ENCODE measurements at places on chromosomes 6 and 20.
A peak's percentile ranks its signal among the peaks of the same experiment; 100 is the strongest.

- DNase-seq, result no peak
These were observed 478.5 kb downstream of the QKI start for GRCh38 chr6:163892824-163893561.

GRCh38 chr20:41499064-41499463 lies 119.1 kb downstream of the CHD6 start:
- DNase-seq, result no peak

GRCh38 chr6:35243386-35243958 lies 16.1 kb upstream of the ZNF76 start:
- DNase-seq, result no peak

DNA sequence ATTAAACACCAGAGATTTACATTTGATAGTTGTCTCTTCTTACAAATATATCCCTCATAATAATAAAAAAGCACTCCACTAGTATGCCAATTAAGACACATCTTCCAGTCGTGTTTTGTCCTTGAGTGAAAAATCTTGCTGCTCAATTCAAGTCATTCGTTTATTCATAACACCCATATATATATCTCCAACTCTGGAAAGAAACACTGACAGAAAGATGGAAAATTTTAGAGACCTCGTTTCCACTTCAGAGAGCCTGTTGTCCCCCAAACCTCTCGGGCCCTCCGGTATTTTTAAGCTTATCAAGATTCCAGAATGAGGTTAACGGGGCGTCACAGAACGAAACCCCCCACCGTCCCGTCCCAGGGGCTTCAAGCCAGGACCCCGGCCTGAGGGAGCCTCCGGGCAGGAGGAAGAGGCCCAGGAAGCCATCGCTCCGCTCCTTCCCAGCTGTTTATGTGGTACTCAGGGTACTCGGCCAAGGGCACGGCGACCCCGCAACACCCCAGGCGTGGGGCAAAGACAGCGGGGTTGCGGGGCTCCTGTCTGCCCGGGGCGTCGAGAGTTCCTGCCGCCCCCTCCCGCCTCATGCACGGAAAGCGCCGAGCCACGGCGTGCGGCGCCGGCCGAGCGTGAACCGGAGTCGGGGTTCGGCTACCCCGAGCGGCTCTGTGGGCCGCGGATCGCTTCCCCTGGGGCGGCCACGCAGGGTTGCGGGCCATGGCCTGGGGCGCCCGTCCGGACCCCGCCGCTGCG lies 623 bp upstream of the SNX9 start:
- peak; percentile 27 for DNase-seq

GRCh38 chr20:21643417-21643816 lies 62.0 kb upstream of the PAX1 start:
- no peak for DNase-seq

- DNase-seq, result no peak
These were observed 98.5 kb downstream of the INSM1 start for GRCh38 chr20:20466341-20466879.

DNA sequence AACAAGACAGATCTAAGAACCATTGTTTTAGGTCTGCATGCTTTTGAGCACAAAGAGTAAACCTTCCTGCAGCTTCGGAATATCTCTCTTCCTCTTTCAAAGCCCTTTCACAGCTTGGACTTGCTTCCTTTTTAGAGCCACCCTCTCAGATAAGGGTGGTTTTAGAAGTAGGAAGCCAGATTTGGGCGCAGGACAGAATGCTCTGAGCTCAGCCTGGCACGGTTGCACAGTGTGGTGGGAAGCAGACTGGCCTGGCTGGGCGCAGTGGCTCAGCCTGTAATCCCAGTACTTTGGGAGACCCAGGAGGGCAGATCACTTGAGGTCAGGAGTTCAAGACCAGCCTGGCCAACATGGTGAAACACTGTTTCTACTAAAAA lies 35.6 kb upstream of the PNRC1 start:
- DNase-seq, result no peak

GRCh38 chr20:57897156-57897874 lies 187.5 kb upstream of the PMEPA1 start:
- DNase-seq, result no peak

GRCh38 chr20:23451956-23452487 lies 654 bp downstream of the CST11 start:
- DNase-seq, result no peak

DNA sequence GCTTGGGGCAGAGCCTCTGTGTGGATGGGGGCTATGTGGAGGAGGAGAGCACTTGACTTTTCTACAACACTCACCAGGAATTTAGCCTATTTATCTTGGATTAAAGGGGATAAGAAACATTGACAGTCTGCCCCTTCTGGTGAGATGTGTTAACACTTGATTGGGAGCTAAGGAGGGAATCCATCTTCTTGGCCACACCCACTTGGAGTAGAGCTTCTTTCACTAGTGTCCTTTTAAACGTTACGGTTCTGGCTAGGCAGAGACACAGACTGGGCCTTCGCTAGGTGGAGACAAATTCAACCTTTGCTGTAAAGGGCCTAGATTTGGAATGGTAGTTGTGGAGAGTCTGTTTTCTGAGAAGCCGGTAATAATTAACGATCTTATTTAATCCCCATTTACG lies 15.5 kb upstream of the TPBG start:
- no peak for DNase-seq

DNA sequence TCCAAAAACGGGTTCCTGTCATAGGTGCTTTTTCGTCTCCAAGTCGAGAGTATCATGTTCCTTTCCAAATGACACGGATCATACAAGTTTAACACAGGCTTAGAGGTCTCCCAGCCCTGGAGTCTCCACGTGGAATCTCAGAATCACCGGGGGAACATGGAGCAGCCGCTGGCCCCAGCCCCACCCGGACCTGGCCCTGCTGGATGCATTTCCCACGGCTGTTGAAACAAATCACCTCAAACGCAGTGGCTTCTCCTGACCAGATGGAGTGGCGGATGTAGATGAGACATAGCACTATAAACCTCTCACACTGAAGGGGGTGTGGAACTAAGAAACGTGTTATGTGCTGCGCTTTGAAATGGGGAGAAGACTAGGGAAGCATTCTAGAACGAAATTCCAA lies 70.0 kb upstream of the FRMD1 start:
- DNase-seq, result no peak

GRCh38 chr20:58984691-58985090 lies 3.6 kb downstream of the NELFCD start:
- DNase-seq, result no peak

DNA sequence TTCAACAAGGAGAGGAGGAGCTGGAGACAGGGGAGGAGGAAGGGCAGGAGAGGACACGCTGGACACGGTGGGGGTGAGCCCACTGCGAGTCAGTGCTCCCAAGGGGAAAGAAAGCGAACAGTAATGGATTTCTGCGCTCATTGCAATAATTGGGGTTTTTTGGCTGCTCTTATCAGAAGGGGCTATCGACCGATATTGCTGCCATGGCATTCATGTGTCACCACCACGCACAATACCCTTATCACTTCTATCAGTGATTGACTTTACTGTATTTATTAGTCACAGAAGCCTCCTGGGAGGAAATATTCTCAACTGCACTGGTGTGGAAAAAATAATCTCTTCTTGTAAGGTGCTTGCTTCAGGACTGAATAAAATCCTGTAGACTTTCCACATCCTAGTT lies 55.8 kb downstream of the CEP43 start:
- DNase-seq, result no peak

DNA sequence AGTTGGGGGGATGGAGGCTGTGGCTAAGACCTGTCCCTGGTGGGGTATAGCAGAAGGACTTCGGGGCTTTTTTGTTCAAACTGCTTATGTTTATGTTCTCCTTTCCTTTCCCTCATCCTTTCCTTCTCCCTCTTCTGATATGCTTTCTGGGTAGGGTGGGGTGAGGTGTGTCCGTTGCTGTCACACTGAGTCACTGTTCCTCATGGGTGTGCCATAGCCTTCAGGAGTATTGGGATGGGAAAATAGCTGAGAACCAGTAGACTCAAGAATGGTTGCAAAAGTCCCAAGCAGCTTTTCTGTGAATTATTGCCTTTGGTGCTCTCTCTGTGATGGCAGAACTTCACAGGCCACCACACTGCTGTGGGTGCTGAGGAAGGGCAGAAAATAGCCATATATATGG lies 39.6 kb downstream of the TPD52L1 start:
- DNase-seq, result no peak

GRCh38 chr20:3045042-3045815 lies 623 bp upstream of the MRPS26 start:
- DNase-seq, result peak; percentile 92

DNA sequence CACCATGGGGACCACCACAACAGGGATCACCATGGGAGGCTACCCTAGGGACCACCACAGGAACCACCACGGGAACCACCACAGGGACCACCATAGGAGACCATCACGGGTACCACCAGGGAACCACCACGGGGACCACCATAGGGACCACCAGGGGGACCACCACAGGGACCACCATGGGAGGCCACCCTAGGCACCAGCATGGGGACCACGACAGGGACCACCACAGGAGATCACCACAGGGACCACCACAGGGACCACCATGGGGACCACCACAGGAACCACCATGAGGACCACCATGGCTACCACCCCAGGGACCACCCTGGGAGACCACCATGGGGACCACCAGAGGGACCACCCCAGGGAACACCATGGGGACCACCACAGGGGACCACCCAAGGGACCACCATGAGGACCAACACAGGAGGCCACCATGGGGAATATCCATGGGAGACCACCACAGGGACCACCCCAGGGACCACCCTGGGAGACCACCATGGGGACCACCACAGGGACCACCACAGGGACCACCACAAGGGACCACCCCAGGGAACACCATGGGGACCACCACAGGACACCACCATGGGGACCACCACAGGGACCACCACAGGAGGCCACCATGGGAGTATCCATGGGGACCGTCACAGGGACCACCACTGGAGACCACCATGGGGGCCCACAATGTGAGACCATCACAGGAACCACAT lies 67.6 kb upstream of the MPC1 start:
- no peak for DNase-seq

DNA sequence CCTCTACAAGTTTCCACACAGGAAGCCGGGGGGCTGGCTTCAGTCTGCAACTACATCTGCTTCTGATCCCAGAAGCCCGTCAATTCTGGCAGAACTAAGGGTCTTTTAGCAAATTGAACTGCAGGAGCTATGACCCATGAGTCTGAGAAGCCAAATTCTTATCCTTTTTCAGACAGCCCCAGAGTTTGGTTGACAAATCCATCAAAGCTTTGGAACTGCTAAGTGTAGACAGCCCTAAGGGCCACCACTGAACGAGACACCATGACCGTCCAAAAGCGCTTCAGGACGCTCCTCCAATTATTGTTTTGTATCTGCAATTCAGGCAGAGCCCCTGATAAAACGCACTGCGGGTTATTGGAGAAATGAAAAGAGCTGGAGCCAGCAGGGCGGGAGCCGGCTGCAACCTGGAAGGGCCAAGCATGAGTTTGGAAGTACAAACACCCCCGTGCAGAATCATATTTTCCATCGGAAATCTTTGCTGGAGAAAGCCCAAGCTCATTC lies 67.1 kb downstream of the GNAS-AS1 start:
- DNase-seq, result no peak

DNA sequence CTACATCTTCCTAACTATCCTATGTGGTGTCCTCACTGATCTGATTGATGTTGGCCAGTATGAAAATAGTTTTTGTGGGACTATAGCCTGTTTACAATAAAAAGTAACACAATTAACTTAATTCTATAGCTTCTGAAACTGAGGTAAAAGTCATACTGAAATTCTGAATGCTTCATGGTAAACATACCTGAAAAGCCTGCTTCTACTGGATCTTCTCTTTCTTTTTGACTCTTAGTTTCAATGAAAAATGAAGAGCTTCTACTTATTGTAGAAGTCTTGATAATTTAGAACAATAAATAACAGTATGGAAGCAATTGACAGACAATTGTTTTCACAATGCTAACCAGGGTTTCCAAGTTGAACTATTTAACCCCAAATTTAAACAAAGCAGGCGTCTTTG lies 383.9 kb upstream of the MMS22L start:
- no peak for DNase-seq

GRCh38 chr6:142026471-142026870 lies 106.3 kb upstream of the GJE1 start:
- no peak for DNase-seq

DNA sequence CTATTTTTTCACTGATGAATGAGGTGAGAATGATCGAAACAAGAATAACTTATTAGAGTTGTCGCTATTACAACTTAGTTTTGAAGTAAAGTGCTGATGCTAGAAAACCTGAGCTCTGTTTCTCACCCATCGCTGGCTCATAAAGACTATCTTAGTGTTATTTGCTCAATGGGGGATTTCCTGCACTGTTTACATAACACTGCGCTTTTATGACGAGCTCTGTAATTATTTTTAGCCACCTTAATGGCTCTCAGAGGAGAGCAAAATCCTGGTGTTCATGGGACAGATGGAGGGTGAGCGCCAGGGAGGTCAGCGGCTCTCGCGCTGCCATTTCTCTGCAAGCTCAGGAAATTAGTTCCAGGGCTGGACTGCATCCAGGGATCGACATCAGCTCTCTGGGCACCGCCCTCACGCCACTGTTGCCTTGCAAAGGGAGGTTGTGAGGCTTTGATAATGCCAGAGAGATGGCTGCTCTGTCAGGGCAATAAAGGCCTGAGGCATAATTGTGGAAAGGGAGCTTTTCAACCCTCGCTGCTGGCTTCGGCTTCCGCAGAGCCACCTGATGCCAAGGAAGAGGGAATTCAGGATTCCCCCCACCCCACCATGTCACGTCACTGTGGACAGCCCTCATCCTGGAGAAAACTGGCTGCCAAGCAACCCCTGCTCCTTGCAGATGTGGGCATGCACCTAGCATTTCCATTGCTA lies 72.0 kb downstream of the DACT2 start:
- peak; percentile 37 for DNase-seq

DNA sequence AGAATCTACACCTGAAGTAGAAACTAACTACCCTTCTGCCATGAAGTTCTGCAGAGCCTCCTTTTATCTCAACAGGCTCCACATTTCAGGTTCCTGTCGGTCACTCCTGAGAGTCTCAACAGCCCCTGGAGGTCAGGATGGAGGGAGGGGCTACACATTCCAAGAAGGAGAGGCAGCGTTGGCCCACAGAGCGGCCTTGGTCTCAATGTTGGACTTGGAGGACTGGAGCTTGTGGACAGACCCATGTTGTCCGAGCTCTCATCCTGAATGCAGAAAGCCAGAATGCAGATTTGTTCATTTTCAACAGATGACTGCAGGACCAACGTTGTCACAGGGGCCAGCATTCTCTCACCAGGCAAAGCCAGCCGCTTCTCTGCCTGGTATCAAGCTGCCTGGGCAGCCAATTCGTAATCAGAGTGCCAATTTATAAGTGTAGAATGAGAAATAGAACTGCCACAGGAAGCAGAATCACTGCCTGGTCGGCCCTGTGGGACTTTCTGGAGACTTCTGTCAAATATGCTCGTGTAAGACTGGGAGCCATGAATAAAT lies 212.5 kb upstream of the SNX9 start:
- peak; percentile 55 for DNase-seq

DNA sequence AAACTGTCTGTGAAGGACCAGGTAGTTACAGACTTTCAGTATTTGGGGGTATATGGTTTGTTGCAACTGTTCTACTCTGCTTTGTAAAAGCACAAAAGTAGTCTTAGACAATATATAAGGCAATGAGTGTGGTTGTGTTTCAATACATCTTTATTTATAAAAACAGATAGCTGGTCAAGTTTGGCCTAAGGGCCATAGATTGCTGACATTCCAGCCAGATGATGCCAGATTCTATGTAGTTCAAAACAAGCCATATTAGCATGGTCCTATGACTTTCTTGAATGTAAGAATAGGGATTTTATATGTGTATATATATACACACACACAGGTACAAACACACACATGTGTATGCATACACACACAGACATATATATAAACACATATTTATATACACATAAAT lies 201.8 kb downstream of the GRIK2 start:
- DNase-seq, result no peak

Data from cerebellum (tissue), 4 donors.